Naive B cell (primary cell): ENCODE measurements at places on chromosomes 4 and X.

DNA sequence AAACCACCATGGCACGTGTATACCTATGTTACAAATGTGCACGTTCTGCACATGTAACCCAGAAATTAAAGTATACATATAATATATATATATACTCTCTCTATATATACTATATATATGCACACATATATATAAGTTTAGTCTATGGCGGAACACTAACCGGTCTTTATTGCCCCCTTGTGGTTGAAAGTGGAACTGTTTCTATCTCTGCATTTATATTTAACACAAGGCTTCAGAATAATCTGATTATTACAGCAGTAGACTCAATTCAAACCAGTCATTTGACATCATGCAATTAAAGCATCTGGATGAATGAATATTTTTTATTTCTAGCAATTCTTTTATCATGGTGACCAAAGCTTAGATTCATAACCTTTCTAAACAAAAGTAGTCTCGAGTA is 14.6 kb downstream of the RAB9B start:
- no peaks in the 10 kb centered on the region for H3K4me1 ChIP-seq
- no peak overlapping the region for H3K4me3 ChIP-seq
- no peaks in the 10 kb centered on the region for H3K27me3 ChIP-seq
- no peak overlapping the region for H3K27ac ChIP-seq

GRCh38 chrX:24703185-24703494 is 9.4 kb downstream of the POLA1 start:
- DNase-seq, result no peak
- H3K4me1 ChIP-seq, result no peaks in the 10 kb centered on the region
- H3K27ac ChIP-seq, result no peak overlapping the region
- H3K4me3 ChIP-seq, result no peak overlapping the region
- H3K36me3 ChIP-seq, result no peaks in the 10 kb centered on the region

- H3K4me3 ChIP-seq, result no peak overlapping the region
- H3K27me3 ChIP-seq, result no peaks in the 10 kb centered on the region
- H3K27ac ChIP-seq, result no peak overlapping the region
- H3K4me1 ChIP-seq, result no peaks in the 10 kb centered on the region
Measured at GRCh38 chrX:108186811-108187210, 95.2 kb downstream of the ATG4A start.

DNA sequence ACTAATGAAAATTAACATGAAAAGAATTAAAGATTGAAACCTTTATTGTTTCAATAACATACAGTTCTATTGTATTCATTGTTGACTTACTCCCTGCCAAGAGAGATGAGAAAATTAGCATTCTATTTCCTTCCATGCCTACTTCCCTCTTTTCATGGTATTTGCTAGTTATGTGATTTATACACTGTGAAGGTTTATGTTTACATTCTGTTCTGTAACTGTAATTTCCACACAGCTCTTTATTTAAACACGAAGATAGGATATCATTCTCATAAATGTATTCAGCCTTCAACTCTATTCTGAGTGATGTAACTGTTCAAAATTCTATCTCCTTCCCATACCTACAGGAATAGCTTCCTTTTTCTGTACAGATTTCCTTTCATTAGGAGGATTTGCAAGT is 6.6 kb downstream of the CCDC110 start:
- no peak for DNase-seq
- no peak overlapping the region for H3K4me3 ChIP-seq
- peaks cover 8% of the 10 kb centered on the region for H3K27me3 ChIP-seq
- H3K27ac ChIP-seq, result no peak overlapping the region
- no peaks in the 10 kb centered on the region for H3K36me3 ChIP-seq

DNA sequence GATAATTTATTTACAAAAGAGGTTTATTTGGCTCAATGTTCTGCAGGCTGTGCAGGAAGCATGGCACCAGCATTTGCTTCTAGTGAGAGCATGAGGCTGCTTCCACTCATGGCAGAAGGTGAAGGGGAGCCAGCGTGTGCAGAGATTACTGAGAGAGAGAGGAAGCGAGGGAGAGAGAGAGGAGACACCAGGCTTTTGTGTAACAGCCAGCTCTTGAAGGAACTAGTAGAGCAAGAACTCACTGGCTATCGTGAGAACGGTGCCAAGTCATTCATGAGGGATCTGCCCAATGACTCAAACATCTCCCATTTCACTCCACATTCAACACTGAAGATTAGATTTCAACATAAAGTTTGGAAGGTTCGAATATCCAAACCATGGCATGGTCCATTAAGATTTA is 12.7 kb downstream of the GUCY1A1 start:
- H3K27me3 ChIP-seq, result no peaks in the 10 kb centered on the region
- DNase-seq, result no peak
- H3K4me3 ChIP-seq, result no peak overlapping the region
- H3K4me1 ChIP-seq, result peaks cover 10% of the 10 kb centered on the region
- H3K27ac ChIP-seq, result no peak overlapping the region
- H3K36me3 ChIP-seq, result no peaks in the 10 kb centered on the region

DNA sequence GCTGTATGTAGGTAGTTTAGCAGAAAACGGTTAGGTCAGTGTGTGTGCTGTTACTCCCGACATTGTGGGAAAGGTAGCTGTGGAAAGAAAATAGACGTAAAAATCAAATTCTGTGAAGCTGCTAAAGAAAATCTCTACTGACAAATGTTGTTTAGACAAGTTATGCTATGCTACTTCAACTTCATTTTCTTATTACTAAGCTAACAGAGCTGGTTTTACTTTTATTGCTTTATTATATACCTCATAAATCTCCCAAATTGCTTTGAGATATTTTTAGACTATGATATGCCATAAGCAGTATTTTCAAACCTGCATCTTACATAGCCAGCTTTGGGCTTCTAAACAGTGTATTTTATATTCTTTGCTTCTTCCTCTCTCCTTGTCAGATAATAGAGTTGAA is 108.2 kb upstream of the PACRGL start:
- H3K4me3 ChIP-seq, result no peak overlapping the region
- no peaks in the 10 kb centered on the region for H3K27me3 ChIP-seq

GRCh38 chr4:82758701-82759685 is 39.6 kb downstream of the SCD5 start:
- no peak for DNase-seq
- H3K27me3 ChIP-seq, result no peaks in the 10 kb centered on the region
- no peak overlapping the region for H3K27ac ChIP-seq
- peaks cover 15% of the 10 kb centered on the region for H3K4me1 ChIP-seq
- H3K36me3 ChIP-seq, result peaks cover 5% of the 10 kb centered on the region
- no peak overlapping the region for H3K4me3 ChIP-seq

GRCh38 chr4:140028676-140029517 is 125.1 kb downstream of the MAML3 start:
- H3K27me3 ChIP-seq, result peaks cover 9% of the 10 kb centered on the region
- H3K27ac ChIP-seq, result no peak overlapping the region

DNA sequence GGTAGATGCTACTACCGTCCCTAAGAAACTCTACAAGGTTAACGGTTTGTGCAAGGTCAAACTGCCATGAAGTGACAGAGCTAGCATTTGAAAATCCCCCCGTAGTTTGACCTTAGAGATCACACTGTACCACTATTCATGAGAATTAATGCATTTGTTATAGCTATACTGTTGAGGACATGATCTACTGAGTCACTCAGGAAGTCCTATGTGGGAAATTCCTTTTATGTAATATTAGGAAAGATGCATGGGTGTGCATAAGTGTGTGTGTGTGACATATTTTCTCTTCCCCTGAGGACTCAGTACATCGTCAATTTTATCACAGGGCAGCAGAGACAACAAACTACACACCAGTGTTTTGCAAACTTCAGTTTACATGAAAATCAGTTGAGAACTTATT is 141.1 kb downstream of the FBXW7 start:
- DNase-seq, result no peak
- H3K36me3 ChIP-seq, result peaks cover 13% of the 10 kb centered on the region

DNA sequence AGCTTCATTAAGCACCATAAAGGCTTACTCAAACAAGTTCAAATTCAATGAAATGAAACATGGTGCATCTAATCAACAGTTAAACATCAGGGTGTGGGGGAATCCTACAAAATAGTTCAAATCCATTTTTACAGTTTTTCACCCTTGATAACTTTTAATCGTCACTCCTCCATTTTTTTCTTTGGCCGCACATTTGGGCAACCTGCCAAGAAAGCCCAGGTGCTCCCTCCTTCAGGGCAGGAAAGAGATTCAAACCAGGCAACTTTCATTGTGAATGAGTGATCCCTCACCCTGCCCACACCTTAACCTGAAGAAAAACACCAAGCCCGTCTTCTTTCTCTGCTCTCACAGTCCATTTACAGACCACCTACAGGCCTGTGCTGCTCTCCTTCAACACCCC is 24.9 kb downstream of the TRIM61 start:
- peaks cover 7% of the 10 kb centered on the region for H3K36me3 ChIP-seq
- peaks cover 47% of the 10 kb centered on the region for H3K27me3 ChIP-seq
- peaks cover 20% of the 10 kb centered on the region for H3K4me1 ChIP-seq
- no peak overlapping the region for H3K4me3 ChIP-seq
- H3K27ac ChIP-seq, result no peak overlapping the region

- H3K4me3 ChIP-seq, result no peak overlapping the region
- peaks cover 26% of the 10 kb centered on the region for H3K36me3 ChIP-seq
- DNase-seq, result no peak
- no peaks in the 10 kb centered on the region for H3K27me3 ChIP-seq
Measured at GRCh38 chr4:98305576-98305975, 44.4 kb downstream of the RAP1GDS1 start.

GRCh38 chrX:106716004-106716403 is 10.5 kb upstream of the RNF128 start:
- no peaks in the 10 kb centered on the region for H3K4me1 ChIP-seq
- no peak overlapping the region for H3K4me3 ChIP-seq
- no peak overlapping the region for H3K27ac ChIP-seq
- no peaks in the 10 kb centered on the region for H3K27me3 ChIP-seq
- DNase-seq, result no peak

DNA sequence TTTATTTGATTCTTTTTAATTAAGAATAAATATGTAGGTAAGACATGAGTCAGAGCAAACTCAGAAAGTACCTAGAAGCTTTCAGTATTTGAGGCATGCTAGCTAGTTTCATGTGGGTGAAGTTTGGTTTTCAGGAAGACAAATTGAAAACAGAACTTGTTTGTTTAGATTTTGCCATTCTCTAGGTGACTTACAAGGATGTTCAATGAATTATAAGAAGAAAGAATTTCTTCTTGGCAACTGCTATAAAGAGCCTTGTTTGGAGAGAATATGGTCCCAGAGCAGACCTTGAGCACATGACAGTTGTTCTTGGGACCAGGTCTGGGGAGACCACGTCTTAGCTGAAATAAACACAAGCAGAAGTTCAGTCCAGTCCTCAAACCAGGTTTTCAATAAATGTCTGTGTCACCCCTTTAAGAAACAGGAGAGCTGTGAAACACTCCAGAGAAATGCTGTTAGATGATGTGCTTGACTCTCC is 38.0 kb upstream of the IL21 start:
- H3K36me3 ChIP-seq, result no peaks in the 10 kb centered on the region
- no peak overlapping the region for H3K4me3 ChIP-seq
- no peak overlapping the region for H3K27ac ChIP-seq
- H3K27me3 ChIP-seq, result peaks cover 31% of the 10 kb centered on the region
- DNase-seq, result no peak

DNA sequence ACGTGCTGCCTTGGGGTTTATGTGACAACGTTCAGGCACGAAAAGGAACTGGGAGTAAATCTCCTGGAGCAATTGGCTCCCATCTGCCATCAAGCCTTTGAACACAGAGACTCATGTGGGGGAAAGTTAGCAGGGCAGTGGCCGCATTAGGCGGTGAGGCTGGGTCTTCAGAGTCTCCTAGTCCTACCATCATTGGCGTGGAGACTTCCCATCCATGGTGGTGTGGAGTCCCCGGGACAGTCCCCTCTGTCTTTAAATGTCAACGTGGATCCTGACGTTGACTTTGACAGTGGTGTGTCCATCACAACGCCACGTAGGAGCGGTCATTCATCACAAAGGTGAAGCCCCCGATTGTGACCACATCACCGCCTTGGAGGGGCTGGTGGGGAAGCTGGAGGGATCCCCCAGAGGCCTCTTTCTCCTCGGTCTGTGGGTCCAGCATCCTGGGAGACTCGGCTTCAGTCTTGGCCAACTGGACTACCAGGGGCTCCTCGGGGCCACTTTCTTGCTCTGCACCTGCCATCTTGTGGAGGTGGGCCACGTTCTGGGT is 21.8 kb downstream of the CRLF2 start:
- H3K4me3 ChIP-seq, result no peak overlapping the region
- no peaks in the 10 kb centered on the region for H3K27me3 ChIP-seq
- no peaks in the 10 kb centered on the region for H3K36me3 ChIP-seq
- no peak for DNase-seq
- H3K27ac ChIP-seq, result no peak overlapping the region

GRCh38 chr4:152970102-152970820 is 34.1 kb downstream of the FHDC1 start:
- H3K4me1 ChIP-seq, result no peaks in the 10 kb centered on the region
- no peaks in the 10 kb centered on the region for H3K27me3 ChIP-seq
- no peaks in the 10 kb centered on the region for H3K36me3 ChIP-seq
- no peak for DNase-seq
- H3K27ac ChIP-seq, result no peak overlapping the region
- no peak overlapping the region for H3K4me3 ChIP-seq

GRCh38 chrX:121802881-121803412 is 755.5 kb downstream of the GLUD2 start:
- no peaks in the 10 kb centered on the region for H3K36me3 ChIP-seq
- no peaks in the 10 kb centered on the region for H3K4me1 ChIP-seq
- H3K27me3 ChIP-seq, result no peaks in the 10 kb centered on the region
- no peak overlapping the region for H3K4me3 ChIP-seq

- no peak overlapping the region for H3K4me3 ChIP-seq
- peaks cover 6% of the 10 kb centered on the region for H3K27me3 ChIP-seq
- DNase-seq, result no peak
- H3K4me1 ChIP-seq, result no peaks in the 10 kb centered on the region
- no peak overlapping the region for H3K27ac ChIP-seq
Measured at GRCh38 chrX:39514801-39515200, 583.0 kb downstream of the BCOR start.

DNA sequence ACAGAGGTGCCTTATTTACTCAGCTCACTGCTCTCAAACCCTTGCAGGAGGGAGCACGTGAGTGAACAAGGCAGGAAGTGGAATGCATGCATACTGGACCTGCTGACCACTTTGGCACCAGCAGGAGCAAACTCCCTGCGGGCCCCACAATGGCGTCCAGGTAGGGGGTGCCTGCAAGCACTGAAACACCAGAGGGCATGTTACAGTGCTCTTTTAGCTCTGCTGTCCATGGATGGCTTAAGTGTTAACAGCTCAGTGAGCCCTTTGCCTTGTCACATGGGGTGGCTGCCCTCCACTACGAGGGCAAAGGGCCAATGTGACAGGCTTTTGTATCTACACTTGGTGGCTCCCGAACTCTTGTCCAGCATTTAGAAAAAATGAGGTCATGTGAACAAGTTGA is 199.5 kb upstream of the UGT8 start:
- peaks cover 25% of the 10 kb centered on the region for H3K27me3 ChIP-seq
- H3K36me3 ChIP-seq, result peaks cover 2% of the 10 kb centered on the region
- DNase-seq, result no peak
- H3K4me3 ChIP-seq, result no peak overlapping the region
- no peaks in the 10 kb centered on the region for H3K4me1 ChIP-seq

DNA sequence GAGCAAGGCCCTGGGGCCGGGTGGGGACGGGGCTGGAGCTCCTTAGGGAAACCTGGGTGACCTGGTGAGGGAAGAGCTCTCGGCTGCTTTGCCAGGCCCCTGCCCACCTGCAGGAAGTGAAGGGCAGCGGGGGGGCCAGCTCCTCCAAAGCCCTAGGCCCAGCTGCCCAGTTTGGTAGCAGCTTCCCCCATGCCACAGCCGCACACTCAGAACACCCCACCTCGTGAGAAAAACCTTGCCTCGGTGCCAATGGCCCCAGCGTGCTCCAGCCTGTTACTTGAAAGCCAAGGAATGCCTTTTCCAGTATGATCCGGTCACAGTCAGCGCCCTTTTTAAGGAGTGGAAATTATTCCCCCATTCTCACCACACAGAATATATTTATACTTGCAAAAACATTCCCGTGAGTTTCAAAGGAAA is 38.3 kb downstream of the ACOX3 start:
- DNase-seq, result no peak
- peaks cover 3% of the 10 kb centered on the region for H3K4me1 ChIP-seq
- H3K27me3 ChIP-seq, result no peaks in the 10 kb centered on the region
- H3K4me3 ChIP-seq, result no peak overlapping the region
- no peak overlapping the region for H3K27ac ChIP-seq
- H3K36me3 ChIP-seq, result no peaks in the 10 kb centered on the region
